Thoracic aorta (tissue), 2 donors: ENCODE measurements at places on chromosomes 7 and 10.
A peak's percentile ranks its signal among the peaks of the same experiment; 100 is the strongest.

DNA sequence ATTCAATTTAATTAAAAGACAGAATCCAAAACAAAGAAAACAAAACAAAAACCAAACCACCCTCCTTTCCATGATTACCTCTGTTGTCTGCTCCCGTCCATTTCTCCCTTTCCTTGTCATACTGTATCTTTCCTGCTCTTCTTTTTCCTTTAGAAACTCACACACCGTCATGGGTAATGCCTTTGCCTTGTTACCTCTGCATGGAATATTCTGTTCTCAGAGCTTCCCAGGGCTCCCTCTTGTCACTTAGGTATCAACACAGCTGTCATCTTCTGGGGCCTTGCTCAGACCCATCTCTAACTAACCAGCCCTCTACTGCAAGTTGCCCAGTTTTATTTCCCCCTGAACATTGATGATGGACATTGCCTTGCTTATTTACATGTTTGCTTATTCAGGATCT, 30.2 kb upstream of the GIMAP8 start:
- no peak for DNase-seq

GRCh38 chr10:49559476-49559875, 20.6 kb upstream of the ERCC6 start:
- no peak for DNase-seq

DNA sequence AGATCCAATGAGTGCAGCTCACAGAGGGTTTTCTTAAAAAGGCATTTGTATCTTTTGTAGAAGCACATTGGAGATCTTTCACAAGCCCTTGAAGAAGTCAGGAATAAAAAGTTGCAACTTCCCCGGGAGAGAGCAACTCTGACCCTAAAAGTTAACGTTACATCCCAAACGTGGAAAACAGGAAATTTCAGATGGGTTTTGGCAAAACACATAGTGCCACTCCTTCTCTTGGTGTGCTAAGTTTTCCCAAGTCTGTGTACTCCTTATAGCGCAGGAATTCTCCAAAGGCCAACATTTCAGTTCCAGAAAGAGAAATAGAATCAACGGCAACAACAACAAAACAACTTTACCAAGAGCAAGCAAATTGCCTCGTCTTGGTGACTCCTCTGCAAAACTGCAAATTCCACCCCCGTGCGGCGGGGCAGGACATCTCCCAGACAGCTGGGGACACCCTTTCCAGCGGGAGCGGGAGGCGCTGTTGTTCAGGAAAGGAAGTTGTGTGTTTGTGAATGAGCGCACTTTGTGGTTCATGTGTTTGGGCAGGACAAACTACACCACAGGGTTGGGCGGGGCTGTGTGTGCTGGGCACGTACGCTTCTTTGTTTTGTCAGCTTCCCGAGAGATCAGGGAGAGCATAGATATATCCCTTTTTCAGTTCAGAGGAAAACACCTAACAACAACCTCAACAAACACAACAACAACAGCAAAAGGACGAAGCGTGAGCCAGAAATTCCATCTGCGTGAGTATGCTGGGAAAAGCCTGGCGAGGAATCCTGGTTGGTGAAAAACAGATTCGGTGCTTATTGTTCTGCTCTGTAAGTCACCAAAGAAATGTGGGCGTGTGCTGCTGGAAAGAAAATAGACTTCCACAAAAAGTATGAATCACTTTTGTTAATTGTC, 294.7 kb upstream of the PITRM1 start:
- DNase-seq = peak; percentile 48

GRCh38 chr7:37445790-37446189, 2.9 kb downstream of the ELMO1 start:
- DNase-seq = no peak

DNA sequence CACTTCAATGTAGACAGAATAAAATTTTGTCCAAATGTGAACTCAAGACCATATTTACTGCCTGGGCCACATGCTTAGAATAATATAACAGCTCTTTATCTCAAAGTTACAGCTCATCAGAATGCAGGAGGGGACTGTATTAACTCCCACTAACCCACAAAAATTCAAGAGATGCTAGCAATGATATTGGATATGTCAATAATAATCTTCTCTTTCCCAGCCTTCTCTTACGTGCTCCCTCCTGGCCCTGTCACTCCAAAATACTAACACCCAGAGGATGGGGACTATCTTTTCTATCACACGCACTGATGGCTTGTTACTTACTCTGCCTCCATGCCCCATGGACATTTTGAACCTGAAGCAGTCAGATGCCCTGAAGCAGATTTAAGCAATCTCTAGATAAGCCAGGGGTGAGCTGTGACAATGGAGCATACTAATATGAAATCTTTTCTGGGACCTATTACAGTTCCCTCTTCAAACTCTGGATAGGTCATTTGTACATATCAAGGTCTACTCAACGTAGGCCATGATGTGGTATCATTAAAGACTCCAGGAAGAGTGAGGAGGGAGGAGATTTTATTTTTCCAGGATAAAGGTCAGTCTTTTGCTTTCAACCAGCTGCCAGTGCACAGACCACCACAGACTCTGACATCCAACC, 803.0 kb downstream of the GRM8 start:
- DNase-seq = no peak

GRCh38 chr7:47503281-47503680, 78.6 kb downstream of the TNS3 start:
- no peak for DNase-seq

- no peak for DNase-seq
These were observed 57.8 kb downstream of the HHEX start for GRCh38 chr10:92747600-92747999.

- no peak for DNase-seq
These were observed 222.8 kb downstream of the TNS3 start for GRCh38 chr7:47358944-47359588.

DNA sequence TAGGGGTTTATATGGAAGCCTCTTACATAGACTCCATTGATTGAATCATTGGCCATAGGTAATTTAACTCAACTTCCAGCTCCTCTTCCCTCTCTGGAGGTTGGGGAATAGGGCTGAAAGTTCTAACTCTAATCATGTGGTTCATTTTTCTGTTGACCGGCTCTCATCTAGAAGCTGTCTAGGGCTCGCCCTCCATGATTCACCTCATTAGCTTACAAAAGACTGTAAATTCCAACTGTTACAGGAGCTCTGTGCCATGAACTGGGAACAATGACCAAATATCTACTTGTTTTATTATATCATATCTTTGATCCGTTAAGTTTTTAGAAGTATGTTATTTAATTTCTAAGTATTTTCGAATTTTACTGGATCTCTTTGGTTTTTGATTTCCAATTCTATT, 263.0 kb downstream of the TCF7L2 start:
- DNase-seq = no peak

DNA sequence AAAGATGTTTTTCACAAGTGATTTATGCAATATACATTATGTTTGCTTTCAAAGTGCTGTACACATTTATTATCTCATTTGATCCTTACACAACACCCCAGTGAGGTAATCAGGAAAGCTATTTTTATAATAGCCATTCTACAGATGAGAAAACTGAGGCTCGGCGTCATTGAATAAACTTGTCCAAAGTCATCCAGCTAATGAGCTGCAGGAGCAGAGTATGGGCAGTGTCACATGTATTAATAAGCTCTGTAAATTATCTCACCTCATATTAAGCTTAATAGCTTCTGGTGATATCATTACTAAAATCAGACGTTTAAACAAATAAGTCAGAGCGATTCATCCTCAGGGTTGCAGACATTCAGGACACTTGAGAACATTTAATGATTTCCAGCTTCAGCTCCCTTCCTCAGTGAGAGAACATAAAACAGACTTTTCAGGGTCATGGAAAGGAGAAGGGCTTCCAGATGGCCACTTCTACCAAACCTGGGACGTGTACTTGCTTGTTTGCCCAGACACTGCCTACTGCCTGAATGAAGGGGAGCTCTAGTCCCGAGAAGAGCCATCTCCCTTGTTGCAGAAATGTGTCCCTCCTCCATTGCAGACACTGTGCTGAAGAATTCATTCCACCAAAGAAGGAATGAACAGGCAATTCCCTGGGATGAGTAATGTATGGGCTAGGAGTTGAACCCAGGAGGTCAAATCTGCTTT, 20.5 kb upstream of the FZD1 start:
- no peak for DNase-seq

DNA sequence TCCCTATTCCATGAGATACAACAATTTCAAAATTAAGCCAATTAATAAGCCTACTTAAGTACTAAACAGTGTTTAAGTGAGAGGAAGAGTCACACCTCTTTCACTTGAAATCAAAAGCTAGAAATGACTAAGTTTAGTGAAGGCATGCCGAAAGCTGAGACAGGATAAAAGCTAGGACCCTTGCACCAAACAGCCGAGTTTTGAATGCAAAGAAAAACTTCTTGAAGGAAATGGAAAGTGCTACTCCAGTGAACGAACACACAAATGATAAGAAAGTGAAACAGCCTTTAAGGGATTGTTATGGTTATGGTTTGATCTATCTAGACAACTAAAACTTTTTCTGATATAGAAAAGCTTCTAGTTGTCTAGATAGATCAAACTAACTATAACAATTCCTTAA, 135.4 kb upstream of the KMT2E start:
- no peak for DNase-seq

DNA sequence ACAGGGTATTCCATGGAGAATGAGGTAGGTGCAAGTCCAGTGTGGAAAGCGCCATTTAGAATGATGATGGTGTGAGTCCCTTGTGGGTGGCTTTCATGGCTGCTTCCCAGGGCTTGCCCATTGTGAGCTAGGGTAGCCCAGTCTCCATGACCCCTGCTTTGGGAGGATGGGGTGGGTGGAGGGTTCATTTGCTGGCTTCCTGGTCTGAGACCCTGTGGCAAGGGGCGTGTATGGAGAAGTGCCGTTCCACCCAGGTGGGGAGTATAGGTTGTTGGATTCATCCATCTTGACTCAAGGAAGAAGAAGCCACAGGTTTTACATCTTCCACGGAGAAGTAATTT, 27.7 kb downstream of the CCM2 start:
- DNase-seq = no peak

DNA sequence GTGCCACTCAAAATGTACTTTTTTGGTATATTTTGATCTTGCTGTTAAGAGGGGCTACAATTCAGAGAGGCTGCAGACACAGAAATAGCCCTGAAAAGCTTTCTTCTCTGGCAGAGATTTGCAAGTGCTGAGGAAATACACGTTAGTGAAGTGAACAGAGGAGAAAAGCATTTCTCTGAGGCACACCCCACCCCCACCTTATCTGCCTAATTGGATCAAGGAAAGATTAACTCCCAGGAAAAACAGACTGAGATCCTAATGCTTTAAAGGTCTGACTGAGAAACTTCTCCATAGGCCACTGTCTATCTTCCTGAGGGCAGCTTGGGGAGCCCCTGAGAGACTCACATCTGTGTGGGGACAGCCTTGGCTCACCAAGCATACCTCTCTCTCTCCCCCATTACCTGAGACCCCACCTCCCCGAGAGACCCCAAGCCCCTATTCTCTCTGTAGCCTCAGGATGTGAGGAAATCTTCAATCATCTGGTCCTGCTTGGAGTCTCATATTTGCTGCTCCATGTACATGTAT, 14.8 kb upstream of the AKR1C3 start:
- DNase-seq = no peak

DNA sequence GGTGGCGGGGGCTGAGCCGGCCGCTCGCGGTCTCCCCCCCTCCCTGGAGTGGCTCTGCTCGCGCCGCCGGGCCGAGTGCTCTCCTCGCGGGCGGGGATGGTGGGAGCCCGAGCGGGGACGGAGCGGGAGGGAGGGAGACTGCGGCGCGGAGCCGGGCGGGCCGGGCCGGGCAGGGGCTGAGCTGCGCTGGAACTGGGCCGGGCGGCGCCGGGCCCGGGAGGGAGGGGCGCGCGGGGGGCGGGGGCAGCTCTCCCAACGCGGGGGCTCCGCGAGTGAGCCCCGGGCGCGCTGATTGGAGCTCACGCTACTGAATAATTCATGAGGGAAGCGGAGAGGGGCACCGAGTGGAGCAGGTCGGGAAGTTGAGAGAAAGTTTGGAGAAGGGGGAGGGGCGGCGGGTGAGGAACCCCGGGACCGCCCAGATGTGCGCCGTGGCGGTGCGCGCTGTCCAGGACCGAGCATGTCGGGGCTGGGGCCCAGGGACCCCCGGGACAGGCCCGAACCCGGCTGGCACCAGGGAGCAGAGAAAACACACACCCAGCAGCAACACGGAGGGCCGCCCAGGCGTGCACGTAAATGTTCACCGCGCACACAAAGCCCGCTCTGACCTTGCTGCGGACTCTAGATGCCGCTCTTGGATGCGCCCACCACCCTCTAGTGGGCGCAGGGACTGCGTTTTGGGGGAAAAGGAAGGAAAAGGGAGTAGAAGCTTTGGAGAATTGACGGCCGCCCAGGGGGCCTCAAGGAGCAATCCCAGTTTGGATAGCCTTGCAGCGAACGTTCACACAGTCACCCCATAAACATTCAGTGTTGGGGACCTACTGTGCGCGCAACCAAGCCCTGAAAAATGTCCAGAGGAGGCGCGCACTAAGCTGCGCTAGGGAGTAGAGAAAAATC, at the start of gene EPHB4:
Gene EPHB4 (minus strand): TSS at position 194 of the 897 bp plus-strand sequence. CDS start 493 bp downstream, outside the sequence.
- no peak for DNase-seq

GRCh38 chr10:118926441-118926840, 103.1 kb upstream of the NANOS1 start:
- no peak for DNase-seq

GRCh38 chr7:128353189-128353588, 8.3 kb downstream of the PRRT4 start:
- DNase-seq = no peak

- DNase-seq = no peak
These were observed 147.8 kb upstream of the AUTS2 start for GRCh38 chr7:69450456-69450855.

DNA sequence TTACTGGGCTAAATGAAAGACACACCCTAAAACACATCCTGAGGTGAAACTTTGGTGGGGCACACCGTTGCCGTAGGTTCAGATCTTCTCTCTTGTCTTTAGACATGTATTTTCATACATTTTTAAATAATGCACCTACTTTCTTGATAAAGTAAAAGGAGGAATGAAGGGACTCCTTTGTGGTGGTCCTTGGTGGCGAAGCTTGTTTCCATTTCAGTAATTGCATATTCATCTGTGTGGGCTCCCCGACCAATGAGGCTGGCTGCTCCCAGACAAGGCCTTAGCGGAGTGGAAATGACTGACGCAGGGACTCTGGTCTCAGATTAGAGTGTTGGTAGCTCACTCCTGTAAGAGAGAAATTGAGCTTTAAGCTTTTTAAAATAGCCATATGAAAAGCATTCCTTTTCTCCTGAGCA, 815 bp downstream of the CCSER2 start:
- no peak for DNase-seq

DNA sequence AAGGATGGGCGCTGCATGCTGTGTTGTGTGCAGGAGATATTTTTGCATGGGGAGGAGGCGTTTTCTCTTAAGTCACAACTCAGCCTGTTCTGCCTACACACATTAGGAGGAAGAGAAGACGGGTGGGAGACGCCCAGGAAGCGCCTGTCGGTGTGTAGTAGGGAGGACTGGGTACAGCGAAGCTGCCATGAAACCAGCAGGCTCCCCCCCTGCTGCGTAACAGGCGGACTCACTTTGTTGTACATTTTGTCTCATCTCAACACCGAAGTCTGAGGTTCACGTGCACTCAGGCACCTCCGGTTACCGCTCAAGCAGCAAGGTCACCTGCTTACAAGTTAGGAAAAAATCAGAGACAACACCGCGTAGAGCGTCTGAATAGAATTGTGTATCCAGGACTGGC, 56.3 kb downstream of the CRTAC1 start:
- no peak for DNase-seq
